ENCODE measurements at places on chromosomes 2 and 18. TPM values are rescaled to one million over a fixed set of nuclear protein-coding genes. Genes with fewer than 3 reads are reported as not detected.
A peak's percentile ranks its signal among the peaks of the same experiment; 100 is the strongest.

POTEC gene
- polyA plus RNA-seq = not detected

LCT gene
- polyA plus RNA-seq = not detected

MAB21L4 gene
- not detected for polyA plus RNA-seq

GRCh38 chr2:57080035-57080434 is 896.2 kb downstream of the CCDC85A start:
- no peak for DNase-seq

DNA sequence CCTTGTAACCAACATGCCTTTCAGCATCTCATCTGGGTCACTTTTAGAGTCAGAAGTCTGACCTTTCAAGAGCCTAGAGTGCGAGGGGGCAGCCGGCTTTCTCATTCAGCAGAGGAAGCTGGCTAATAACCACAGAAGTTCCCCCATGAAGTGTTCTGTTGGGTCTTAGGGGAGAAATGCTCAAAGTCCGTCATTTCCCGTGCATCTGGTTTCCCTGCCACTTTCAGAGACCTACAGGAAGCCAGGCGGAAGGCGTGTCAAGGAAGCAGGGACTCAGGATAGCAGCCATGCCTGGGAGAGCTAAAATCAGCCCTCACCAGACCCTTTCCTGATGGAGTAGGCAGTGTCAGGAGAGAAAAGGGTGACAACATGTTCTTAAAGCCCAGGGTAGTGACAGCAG is 301.8 kb upstream of the ID2 start:
- no peak for DNase-seq

ALK gene
- 0.55 TPM for polyA plus RNA-seq

GRCh38 chr2:135826544-135826943 is 10.4 kb downstream of the LCT start:
- DNase-seq = no peak

DNA sequence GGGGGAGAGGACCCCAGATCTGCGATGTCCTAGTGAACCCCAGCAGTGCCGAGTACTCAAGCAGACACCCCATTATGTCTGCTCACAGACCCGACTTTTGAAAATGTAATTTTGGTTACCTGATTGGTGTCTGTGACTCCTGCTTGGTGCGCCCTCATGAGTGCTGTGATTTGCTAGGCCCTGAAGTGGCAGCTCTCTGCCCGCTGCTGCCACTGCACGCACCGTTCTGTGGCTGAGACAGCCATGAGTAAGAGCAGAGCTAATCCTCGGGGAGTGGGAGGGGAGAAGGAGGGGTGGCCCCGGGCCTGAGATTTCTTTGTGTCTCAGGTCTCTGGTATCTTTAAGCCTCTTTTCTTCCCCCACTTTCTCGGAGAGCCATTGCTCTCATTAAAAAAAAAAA is 18.2 kb downstream of the FHOD3 start:
- DNase-seq = no peak

TOGARAM2 gene
- 0.69 TPM for polyA plus RNA-seq

DNA sequence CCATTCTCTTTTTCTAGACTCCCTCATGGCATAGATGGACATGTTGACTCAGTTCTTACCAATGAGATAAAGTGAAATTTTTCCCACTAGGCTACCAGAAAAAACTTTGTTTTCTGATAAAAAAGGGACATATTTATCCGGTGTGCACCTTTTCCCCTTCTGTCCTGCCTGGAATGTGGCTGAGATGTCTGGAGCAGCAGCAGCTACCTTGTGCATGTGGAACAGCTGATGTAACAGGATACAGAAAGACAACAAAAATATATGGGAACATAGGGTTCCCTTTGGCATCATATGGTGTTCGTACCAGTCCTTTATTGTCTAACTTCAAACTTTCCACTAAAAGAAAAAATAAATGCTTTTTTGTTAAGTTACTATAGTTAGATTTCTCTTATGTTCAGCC is 460.2 kb upstream of the HS6ST1 start:
- DNase-seq = no peak

- DNase-seq = no peak
Observed at GRCh38 chr18:53944721-53945120, 279.7 kb downstream of the MBD2 start.

GRCh38 chr2:206780671-206781070 is 15.3 kb downstream of the FASTKD2 start:
- DNase-seq = no peak

CPLX4 gene
- not detected for polyA plus RNA-seq

GRCh38 chr2:220660277-220661145 is 911.6 kb downstream of the EPHA4 start:
- DNase-seq = no peak

UPP2 gene
- polyA plus RNA-seq = not detected

DNA sequence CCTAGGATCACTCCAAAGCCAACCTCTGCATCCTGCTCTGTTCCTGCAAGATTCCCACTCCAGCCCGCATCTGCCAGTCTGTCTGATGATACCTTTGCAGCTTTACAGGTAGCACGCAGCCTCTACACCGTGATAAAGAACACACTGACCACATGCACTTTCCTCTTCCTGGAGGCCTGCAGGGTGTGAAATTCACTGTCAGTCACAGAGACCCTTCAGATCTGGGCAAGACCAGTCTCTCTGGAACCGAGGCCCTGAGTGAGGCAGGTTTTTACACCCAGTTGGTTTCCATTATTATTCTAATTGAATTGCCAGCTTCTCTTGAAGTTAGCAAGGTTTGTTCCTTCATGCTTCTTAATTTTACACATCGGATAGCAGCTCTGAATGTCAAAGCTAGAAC is 30.5 kb upstream of the TWIST2 start:
- no peak for DNase-seq

DNA sequence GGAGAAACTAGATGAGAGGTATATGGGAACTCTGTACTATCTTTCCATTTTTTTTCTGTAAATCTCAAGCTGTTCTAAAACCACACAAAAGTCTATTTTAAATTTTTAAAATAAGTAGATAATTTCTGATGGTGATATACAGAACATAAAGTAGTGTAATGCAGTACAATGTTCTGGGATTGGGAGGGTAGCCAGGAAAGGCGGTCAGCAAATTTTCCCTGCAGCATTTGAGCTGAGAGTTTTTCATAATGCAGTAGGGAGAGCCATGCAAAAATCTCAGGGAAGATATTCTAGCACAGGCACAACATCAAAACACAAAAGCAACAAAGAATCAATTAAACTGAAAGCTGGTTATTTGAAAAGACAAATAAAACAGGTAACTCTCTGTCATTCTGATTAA is 141.5 kb downstream of the NCKAP5 start:
- no peak for DNase-seq

DNA sequence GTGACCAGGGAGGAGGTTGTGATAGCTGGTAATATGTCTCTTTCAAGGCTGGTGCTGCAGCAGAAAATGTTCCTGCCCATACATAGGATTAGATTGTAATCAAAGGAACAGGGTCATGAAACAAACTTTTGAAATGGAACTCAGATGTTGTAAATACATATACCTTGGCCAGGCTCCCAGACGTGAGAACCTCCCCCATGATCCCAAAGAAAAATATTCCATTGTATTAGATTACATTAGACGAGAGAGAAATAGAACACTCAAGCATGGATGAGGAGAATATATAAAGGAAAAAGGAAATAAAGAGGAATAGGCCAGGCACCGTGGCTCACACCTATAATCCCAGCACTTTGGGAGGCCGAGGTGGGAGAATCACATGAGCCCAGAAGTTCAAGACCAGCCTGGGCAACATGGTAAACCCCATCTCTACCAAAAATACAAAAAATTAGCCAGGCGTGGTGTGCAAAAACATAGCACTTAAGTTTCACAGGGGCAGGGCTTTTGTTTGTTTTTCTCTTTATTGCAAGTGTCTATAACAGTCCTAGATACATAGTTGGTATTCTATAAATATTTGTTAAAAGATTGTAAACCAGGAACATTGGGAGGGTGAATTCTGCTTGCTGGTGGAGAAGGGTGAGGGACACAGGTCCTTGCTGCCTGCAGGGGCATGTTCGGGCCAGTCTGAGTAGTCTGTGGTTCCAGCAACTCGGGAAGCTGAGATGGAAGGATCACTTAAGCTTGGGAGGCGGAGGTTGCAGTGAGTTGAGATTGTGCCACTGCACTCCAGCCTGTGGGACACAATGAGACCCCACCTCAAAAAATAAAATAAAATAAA is 52.8 kb downstream of the RPL37A start:
- DNase-seq = no peak

- peak; percentile 61 for DNase-seq
Observed at GRCh38 chr2:110678457-110679336, 834 bp upstream of the BUB1 start.

DNA sequence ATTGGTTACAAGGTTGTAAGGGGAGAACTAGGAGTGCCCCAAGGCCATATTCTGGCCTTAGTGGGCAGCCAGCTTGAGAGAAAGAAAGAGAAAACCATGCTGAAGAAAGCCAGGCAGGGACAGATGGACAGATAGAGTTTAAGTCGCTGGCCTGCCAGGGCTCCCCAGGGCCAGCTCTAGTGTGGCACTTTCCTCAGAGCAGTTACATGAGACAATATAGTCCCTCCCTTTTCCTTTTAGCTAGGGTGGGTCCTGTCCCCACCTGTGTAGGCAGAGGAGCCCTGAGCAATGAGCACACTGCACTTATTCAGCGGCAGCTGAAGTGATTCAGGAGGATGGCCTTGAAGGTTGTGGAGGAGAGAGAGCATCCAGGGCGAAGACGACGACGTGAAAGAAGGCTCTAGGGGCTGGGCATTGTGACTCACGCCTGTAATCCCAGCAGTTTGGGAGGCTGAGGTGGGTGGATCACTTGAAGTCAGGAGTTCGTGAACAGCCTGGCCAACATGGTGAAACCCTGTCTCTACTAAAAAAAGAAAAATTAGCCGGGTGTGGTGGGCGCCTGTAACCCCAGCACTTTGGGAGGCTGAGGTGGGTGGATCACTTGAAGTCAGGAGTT is 152.0 kb upstream of the SLC1A4 start:
- no peak for DNase-seq

DNA sequence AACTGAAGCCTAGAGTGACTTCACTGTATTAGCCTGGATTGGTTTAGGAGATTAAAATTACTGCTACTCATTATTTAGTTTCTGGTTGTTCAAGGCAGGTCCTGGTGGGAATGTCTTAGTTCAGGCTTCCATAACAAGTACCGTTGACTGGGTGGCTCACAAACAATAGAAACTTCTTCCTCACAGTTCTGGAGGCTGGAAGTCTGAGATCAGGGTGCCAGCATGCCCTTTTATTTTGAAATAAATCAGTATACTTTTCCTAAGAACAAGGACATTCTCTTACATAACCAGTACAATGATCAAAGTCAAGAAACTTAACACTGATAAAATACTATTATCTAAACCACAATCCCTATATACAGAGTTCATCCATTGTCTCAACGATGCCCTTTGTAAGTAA is 4.0 kb upstream of the DAW1 start:
- DNase-seq = no peak

CDK15 gene
- 2.5 TPM for polyA plus RNA-seq

DNA sequence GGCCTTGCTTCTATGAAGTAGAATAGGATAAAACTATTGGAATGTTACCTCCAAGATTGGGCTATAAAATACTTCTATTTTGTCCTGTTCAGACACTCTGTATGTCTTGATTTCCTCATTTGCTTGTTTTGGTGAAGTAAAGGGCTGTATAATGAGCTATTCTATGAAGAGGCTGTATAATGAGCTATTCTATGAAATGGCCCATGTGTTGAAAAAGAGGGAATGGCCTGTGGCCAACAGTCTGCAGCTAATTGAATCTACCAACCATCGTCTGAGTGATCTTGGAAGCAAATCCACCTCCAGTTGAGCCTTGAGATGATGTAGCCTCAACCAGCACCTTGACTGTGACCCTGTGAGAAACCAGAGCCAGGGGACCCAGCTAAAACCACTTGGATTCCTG is 3.8 kb upstream of the SGPP2 start:
- DNase-seq = no peak

DSC2 gene
- polyA plus RNA-seq = not detected

DNA sequence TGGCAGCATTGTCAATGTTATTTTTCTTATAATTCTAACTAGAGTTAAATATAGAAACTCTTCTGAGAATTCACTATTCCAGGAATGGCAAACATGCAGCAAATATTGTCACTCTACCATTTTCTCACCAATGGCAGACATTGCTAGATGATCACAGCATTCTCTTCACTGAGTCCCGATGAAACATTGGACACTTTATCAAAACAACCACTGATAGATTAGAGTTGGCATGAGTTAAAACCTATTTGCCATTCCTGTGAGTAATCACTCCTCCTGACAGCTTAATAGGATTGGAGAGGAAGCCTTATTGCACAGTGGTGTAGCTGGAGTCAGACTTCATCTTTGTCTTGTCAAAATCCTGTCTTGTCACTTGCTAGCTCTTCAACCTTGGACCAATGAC is 163.9 kb upstream of the THUMPD2 start:
- DNase-seq = no peak

- no peak for DNase-seq
Observed at GRCh38 chr18:63267975-63268721, 51.4 kb downstream of the BCL2 start.

LIMS1 gene
- 123 TPM for polyA plus RNA-seq

DNA sequence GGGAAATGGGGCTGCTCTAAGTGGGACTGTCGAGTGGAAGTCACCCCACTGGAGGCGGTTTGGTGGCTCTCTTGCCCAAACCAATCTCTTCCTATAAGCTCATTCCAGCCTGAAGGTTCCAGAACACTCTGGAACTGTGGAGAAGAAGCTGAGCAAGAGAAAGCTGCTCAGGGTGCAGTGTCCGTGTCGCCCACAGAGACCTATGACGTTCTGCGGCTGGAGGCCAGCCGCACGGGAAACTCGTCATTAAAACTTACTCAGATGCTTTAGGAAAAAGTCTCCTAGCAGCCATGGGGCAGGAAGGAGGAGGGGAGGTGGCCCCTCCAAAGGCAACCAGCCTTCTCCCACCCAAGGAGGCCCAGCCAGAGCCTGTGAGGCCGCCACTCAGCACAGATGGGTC is 41.7 kb downstream of the ADCY3 start:
- DNase-seq = no peak

DAW1 gene
- 1.2 TPM for polyA plus RNA-seq

DNA sequence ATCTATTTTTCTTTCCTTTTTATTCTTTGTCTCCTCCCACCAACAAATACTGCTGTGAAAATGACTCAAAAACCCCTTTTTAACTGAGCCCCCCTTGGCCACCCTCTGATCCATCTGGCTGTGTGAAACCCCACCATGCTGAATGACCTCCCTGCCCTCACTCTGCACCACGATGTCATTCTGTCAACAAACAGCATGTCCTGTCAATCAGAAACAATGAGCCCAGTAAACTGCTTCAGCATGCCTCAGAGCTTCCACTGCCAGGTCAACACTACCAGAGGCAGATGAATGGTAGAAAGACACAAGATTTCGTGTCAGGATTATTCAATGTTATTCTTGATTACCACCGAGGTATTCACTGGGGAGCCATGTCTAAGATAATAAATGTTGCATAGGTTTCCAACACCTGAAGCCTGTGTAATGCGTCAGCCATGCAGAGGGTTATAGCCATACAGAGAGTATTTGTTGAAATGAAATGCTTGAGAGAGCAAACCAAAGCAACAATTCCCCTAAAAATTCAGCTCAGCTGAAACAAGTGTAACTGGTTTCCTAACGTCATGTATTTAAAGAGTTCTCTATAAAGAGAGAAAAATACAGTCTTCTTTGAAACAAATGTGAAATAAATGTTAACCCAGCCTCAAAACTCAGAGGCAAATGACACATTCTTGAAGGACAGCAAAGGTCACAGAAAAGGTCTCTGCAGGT is 76.7 kb downstream of the LRP2 start:
- no peak for DNase-seq

- DNase-seq = peak; percentile 62
Observed at GRCh38 chr18:11258039-11258610, 108.8 kb upstream of the PIEZO2 start.

- no peak for DNase-seq
Observed at GRCh38 chr2:145018502-145018901, 498.6 kb upstream of the ZEB2 start.

GRCh38 chr2:198440833-198441232 is 636.4 kb downstream of the PLCL1 start:
- DNase-seq = no peak

TLX2 gene
- 25.6 TPM for polyA plus RNA-seq

ASXL2 gene
- 4.8 TPM for polyA plus RNA-seq

GPR39 gene
- 2.1 TPM for polyA plus RNA-seq
